ENCODE measurements at places on chromosomes 7 and 10.

DNA sequence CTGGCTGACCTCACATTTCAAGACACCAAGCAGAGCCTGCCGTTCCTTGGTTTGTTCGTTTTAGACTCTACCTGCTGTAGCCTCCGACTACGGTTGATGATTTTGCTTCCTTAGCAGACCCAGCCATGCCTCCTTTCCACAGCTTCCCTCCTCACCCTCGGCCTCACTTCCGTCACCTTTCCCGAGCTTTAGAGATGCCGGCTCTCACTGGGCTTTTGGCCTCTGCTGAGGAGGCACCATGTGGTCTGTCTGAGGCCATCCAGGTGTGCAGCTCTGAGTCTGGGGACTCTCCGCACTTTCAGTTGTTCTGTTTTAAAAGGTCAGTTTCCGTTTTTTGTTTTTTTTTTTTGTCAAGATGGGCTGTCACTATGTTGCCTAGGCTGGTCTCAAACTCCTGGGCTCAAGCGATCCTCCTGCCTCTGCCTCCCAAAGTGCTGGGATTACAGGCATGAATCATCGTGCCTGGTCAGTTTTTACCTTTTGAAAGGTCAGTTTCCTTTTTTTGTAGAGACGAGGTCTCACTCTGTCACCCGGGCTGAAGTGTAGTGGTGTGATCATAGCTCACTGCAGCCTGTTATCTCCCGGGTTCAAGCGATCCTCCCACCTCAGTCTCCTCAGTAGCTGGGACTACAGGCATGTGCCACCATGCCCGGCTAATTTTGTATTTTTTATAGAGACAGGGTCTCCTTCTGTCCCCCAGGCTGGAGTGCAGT is 11.7 kb downstream of the ORAI2 start:
- DNase-seq: no peak

- DNase-seq: no peak
Observed at GRCh38 chr7:36088553-36088952, 64.5 kb upstream of the EEPD1 start.

DNA sequence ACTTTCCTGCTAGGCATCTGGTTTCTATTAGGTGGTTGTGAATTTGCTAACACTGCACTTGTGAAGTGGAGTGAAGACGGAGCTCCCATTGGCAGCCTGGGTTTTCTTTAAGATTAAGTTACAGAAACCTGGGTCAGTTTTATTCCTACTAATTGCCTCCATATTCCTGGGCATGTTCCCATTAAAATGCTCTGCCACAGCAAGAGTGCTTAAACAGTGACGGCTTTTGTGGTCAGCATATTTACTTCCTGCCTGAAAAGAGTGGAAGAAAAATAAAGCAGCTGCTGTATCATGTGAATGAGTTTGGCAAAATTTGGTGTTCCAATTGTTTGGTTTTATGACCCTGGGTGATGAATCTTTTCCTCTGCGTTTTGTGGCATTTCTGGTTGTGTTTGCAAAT is 96.9 kb upstream of the PLXDC2 start:
- no peak for DNase-seq

- no peak for DNase-seq
Observed at GRCh38 chr7:32147546-32148268, 77.5 kb upstream of the PDE1C start.

DNA sequence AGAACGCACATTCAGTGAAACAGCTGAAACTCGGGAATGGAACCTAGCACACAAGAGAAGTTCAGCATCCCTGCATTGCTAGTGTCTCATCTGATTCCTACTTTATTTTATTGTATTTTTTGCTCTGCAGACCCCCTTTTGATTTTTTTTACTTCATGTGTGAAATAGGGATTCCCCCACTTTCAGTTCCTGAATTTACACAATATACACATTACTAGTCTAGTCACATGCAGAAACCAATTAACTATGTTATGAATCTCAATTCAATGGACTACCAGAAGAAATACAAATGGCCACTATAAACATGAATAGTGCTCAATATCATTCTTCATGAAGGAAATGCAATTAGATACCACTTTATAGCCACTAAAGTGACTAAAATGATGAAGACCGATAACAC is 386.1 kb upstream of the COBL start:
- DNase-seq: no peak

Measured in NCI-H1092 treated with DMSO at 0.1 percent for 48 hours (cell line).